Stimulated activated CD4-positive, alpha-beta T cell treated with anti-CD3 and anti-CD28 coated beads, Interleukin-1b, Interleukin-23, amount 100 ng/mL, for 24 hours (primary cell): ENCODE measurements at places on chromosomes 2 and 18.

DNA sequence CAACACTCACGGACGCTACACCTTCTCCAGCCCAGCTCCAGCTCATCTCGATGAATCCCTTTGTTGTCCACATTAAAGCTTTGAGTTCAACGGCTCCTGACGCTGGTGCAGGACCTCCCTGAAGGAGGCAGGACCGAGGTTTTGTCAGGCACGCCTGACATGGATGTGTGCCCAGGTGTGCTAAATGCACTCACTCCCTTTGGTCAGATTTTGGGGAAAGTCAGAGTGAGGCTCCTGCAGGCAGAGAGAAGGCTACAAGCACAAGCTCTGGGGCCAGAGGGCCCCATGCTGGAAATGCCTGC is 78.6 kb downstream of the NDUFA10 start:
- DNase-seq = no peak

DNA sequence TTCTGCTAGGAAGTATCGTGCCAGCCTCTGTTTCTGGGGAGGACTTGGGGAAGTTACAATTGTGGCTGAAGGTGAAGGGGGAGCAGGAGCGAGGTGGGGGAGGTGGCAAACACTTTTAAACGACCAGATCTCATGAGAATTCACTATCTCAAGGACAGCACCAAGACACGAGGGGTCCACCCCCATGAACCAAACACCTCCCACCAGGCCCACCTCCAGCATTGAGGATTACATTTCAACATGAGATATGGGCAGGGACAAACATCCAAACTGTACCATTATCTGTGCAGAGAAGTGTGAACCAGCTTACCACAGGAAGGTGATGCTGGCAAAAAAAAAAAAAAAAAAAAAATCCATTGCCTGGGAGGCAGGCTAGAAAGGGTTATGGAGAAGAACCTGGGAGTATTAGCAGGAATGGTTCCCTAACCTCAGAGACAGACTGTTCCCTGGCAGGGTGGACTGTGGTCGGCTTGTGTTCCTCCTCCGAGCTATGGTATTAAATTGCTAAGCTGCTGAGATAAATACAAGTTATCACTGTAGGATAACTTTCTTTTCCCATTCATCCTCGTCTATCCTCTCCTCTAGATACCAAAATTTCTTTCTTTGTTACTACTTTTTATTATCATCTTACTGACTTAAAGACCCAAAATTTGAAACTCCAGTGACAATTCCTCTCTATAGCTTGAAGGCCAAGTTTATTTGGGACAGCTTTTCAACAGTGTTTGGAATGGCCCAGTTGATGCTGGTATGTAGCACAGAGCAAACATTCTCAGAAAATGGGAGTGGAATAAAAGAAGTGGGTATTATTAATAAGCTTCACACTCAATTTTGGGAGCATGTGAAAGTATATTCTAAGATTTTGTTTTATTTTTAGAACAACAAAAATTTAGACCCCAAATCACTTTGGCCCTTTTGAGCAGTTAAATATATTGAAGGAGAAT is 73.7 kb upstream of the MAP3K20 start:
- no peak for DNase-seq

GRCh38 chr18:58996131-58996641 is 131.5 kb downstream of the ZNF532 start:
- DNase-seq = no peak

DNA sequence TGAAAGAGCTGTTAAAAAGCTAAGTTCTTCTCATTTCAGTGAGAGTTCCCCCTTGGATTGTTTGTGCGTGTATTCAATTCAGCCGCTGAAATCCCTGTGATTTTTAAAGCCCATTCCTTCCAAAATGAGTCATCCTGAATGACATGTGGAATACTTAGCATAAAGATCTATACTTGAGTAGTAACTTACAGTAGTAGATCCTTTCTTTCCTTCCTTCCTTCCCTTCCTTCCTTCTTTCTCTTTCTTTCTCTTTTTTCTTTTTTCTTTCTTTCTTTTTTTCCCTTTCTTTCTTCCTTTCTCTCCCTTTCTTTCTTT is 18.2 kb upstream of the SOX11 start:
- no peak for DNase-seq

DNA sequence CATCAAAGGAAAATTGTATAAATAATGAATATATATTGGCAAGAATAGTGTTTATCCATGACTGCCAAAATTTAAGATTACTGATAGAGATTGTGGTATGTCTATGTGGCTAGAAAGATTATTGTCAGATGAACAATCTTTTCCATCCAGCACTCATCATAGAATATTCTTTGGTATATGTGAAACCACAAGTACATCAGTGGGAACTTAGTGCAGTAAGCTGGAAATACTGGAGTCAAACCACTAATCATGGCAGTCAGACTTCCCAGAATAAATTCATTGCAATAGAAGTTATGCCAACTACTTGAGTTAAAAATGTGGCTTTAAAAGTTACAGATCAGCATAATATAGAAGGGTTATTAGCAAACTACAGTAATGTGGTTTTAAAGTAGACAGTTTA is 310.3 kb downstream of the GULP1 start:
- DNase-seq = no peak
